SW480 (cell line): ENCODE measurements at places on chromosomes 4 and X.

- DNase-seq: no peak
Observed at GRCh38 chrX:49243166-49243565, 7.9 kb downstream of the CCDC22 start.

DNA sequence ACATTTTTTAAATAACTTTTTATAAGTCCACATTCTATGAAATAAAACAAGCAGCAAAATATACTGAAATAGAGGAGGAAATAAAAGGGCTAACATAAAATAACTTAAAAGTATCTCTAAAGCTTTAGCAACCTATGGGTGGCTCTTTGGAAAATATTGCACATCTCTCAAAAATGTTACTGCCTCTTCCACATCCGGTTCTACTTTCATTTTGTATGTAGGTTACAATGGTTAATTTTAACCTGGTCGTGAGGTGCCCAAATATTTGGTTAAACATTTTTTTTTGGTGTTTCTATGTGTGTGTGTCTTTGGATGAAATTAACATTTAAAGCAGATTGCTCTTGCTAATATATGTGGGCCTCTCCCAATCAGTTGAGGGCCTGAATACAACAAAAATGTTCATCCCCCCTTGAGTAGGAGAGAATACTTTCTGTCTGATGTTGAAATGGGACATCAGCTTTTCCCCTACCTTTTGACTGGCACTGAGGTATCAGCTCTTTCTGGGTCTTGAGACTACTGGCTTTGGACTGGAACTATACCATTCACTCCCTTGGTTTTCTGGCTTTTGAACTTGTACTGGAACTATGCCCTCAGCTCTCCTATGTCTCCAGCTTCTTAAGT, 353.0 kb downstream of the ADAM29 start:
- no peak for DNase-seq

- peak; percentile 64 for DNase-seq
Observed at GRCh38 chr4:142817442-142817841, 28.7 kb downstream of the INPP4B start.

GRCh38 chr4:138693526-138693925, 322.1 kb upstream of the NOCT start:
- DNase-seq: no peak

GRCh38 chrX:132505116-132505515, 16.3 kb upstream of the MBNL3 start:
- DNase-seq: no peak

- DNase-seq: peak; percentile 75
Observed at GRCh38 chr4:153067376-153067775, 131.3 kb downstream of the FHDC1 start.

GRCh38 chrX:138664466-138664865, 47.1 kb downstream of the FGF13 start:
- no peak for DNase-seq

DNA sequence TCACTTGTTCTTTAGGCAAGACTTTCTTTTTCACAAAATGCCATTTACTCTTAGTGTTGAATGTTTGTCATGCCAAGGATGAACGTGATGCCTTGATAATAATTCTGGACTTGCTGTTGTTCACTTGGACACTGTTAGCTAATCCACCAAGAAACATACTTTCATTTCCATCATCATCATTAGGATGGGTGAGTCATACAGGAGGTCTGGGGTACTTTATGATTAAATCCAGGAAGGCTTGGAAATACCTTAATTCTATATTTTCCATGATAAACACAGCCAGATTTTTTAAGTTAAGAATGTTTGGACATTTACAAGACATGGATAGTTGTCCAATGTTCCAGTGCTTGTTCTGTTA, 260.7 kb upstream of the GIMD1 start:
- DNase-seq: no peak

- peak; percentile 6 for DNase-seq
Observed at GRCh38 chrX:78708262-78708661, 39.3 kb upstream of the LPAR4 start.

GRCh38 chr4:139457318-139457717, 3.4 kb downstream of the RAB33B start:
- no peak for DNase-seq

DNA sequence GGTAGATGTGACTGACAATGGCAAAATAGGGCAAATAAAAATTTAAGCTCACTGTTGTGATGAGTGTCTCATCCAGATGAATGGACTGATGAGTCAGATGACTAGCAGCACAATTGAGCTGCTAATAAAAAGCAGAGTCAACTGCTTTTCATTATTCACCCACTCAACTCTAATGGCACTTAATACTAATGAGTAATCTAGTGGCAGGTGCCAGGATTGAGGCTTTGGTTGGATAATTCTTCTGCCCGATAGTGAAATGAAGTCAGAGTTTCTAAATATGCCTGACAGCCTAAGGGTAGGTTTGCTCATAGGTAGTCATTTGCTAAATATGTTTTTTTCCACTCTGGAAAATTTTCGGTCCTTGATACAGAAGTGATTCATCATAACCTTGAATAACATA, 10.4 kb downstream of the OGT start:
- no peak for DNase-seq

- no peak for DNase-seq
Observed at GRCh38 chr4:149901128-149901527, 85.5 kb upstream of the IQCM start.

DNA sequence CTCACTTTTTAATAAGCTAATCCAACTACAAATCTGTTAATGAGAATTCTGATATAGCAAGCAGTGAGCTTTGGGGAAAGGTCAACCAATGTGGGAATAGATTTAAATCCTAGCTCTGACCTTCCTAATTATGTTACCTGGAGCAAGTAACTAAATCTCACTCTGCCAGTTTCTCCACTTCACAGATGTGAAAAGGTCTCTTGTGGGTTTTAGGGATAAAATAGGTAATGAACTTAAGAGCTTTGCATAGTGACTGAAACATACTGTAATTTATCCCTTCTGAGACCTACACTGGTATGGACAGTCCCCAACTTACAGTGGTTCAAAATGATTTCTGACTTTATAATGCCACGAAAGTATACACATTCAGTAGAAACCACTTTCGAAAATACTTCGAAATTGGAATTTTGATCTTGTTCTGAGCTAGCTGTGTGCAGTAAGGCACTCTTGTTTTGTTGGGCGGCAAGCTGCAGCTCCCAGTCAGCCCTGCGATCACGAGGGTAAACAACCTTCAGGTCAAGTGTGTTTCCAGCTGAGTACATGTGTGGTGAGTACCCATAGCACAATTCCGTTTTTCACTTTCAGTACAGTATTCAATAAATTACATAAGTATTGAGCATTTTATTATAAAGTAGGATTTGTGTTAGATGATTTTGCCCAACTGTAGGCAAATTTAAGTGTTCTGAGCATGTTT, 93.7 kb downstream of the ADGRL3 start:
- no peak for DNase-seq

DNA sequence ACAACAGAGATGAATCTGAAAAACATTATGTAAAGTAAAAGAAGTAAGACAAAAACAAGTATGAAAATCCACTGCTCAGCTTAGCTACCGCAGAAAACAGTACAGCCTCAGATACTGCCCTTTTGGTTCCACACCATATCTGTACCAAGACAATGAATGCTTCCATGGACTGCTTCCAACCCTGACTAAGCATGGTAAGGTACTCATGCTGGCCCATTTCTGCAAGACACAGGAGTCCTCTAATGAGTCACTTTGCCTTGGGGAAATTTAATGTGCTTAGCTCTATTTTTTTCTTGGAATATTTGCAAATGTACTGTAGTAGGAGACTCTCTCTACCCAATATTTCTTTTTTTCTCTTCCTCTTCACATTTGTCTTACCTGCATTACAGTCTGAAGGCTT, 931.7 kb upstream of the HS3ST1 start:
- no peak for DNase-seq

DNA sequence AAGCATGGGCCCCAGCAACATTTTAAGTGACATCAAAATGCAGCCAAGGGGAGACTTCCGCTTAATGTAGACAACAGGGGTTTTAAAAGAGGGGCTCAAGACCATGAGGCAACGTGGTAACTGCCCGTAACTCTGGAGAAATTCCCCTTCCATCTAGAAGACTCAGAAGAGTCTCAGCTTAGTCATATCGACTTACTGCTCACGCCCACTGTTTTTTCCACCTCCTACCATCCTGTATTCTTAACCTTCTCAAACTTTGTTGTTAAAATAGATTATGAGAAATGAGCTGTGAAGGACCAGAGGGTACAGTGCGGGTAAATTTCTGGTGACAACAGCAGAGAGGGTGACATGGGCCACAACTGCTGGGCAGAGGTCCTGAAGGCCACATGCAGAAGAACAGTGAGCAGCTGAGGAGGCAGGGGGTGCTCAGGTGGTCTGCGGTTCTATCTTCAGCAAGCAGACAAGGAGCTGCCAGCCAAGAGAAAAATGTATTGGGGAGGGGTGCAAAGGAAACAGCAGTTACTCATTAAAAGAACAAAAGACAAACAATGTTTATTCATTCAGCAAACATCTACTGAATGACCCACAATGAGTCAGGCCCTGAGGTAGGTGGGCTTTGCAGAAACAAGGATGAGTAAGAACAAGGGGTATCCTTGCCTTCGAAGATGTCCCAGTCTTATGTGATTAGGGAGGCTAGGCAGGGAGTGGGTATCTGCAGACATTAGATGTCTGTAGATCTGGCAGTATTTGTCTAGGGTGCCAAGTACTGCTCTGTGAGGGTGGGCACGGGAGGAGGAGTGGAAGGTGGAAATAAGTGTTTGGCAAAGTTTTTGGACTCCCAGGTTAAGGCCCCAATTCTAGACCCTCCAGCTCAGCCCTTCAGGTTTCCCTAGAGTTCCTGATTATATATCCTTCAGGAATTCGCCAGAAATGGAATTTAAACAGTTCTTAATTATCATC, 175.3 kb downstream of the TSPAN5 start:
- DNase-seq: no peak

DNA sequence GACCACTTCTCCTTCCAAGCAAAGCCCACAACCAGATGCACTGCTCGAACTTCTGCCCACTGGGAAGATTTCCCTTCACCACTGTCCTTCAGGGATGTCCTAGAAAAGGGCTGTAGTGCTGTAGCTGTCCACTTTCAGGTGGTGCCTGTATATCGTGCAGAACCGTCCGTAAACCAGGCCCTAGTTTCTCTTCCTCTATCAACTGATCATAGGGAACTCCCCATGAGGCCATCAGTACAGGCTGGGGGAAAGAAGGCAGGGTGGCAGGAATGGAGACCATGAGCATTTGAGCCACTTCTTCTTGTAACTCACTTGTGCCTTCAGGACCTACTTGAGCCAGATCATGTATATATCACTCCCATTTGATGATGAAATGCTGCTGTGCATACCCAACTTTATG, 57.3 kb upstream of the FAM9B start:
- DNase-seq: no peak

DNA sequence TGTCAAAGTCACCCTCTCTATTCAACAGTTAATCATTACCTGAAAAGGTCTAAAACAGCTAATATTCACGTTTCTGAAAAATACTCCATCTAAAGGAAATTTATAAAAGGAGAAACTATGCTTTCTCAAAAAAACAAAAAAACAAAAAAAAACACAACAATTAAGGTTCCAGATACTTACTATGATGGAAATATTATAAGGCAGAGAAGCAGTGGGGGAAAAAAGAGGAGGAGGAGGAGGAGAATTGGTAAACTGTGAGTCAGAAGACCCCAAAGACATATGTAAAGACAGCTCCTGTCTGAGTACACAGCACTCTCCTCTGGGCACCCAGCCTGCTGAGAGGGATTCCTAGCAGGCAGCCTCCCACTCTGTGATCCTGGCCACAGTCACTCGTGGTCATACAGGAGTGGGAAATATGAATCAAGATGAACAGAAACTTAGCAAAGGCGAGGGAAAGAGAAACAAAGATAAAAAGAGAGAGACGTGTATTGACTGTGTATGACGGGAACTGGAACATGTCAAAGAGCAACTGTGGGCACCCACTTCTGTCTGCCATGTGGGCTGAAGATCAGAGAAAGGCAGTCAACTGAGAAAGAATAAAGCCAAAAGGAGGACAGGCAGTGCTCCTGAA, 12.5 kb downstream of the KLHL15 start:
- no peak for DNase-seq

- no peak for DNase-seq
Observed at GRCh38 chr4:77595364-77595973, 10.2 kb upstream of the CXCL13 start.

DNA sequence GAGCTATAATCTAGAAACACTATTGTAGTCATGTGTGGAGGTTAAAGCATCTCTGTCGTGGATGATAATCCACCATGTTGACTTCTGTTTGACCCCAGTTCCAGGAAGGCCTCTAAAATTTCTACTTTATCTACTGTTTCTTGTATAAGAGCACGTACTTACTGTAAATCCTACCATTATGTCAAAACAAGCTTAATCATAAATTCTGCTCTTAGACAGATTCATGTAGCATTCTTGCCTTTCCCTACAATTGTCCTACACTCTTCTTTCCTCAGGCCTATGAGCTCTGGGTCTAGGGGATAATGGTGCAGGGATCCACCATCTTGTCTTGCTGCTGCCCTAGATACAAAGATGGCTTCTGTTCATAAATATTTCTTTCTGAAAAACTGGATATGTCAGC, 2594.3 kb downstream of the ARAP2 start:
- DNase-seq: no peak

- no peak for DNase-seq
Observed at GRCh38 chrX:109264878-109265277, 217.0 kb downstream of the GUCY2F start.

GRCh38 chrX:144214651-144215050, 330.8 kb downstream of the UBE2NL start:
- no peak for DNase-seq

GRCh38 chr4:7389719-7390118, 45.0 kb downstream of the PSAPL1 start:
- DNase-seq: no peak

- no peak for DNase-seq
Observed at GRCh38 chrX:13123857-13124345, 79.5 kb upstream of the FAM9C start.

- DNase-seq: no peak
Observed at GRCh38 chr4:141570290-141570689, 66.1 kb upstream of the IL15 start.

GRCh38 chr4:105712766-105713165, 4.2 kb downstream of the GSTCD start:
- no peak for DNase-seq

DNA sequence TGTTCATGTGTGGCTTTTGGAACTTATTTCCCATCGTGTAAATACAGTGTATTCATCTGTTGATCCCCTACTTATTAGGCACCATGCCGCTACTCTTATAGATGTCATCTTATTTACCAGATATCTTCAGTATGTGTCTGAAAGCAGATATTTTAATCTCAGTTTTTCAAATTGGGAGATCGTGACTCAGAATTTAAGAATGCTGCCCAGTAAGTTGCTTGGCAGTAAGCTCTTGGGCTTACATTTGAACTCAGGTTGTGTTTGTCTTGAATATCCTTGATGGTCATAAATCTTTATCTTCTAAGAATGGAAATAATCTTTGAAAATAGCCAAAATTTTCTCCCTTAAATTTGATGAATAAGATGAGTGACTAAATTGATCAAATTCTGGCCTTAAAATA, 45.9 kb upstream of the RPA4 start:
- DNase-seq: no peak

GRCh38 chr4:9384126-9384525, 21.2 kb downstream of the USP17L30 start:
- peak; percentile 0 for DNase-seq

- no peak for DNase-seq
Observed at GRCh38 chr4:57074744-57075143, 35.4 kb downstream of the IGFBP7 start.

GRCh38 chr4:1793496-1793840, 375 bp downstream of the FGFR3 start:
- DNase-seq: no peak
